SJSA1 (cell line): ENCODE measurements at places on chromosomes 7 and 10.

- H3K36me3 ChIP-seq = peaks cover 22% of the 10 kb centered on the region
- no peaks in the 10 kb centered on the region for H3K4me1 ChIP-seq
- H3K4me3 ChIP-seq = no peak overlapping the region
- no peaks in the 10 kb centered on the region for H3K27me3 ChIP-seq
- H3K27ac ChIP-seq = no peak overlapping the region
- DNase-seq = no peak
These were observed 50.9 kb downstream of the ZNF467 start for GRCh38 chr7:149722356-149722957.

DNA sequence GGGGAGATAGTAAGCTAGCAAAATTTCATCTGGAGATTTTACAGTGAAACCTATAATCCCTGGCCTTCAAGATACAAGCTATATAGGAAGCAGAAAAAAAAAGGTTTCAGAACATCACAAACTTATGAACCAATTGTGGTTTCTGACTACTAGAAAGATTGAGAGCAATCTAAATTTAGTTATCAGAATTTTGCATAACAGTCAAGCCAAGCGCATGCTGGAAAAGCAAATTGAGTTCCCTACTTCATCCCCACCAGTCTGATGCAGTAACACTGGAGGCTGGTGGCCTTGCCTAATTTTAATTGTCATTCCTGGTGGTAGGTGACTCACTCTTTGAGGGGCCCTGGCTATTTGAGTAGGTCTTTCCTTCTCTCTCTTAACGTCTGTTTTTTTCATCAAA, 46.3 kb upstream of the ELMO1 start:
- no peak overlapping the region for H3K27ac ChIP-seq
- no peaks in the 10 kb centered on the region for H3K4me1 ChIP-seq
- no peaks in the 10 kb centered on the region for H3K36me3 ChIP-seq
- no peak overlapping the region for H3K4me3 ChIP-seq
- DNase-seq = no peak
- H3K27me3 ChIP-seq = no peaks in the 10 kb centered on the region

GRCh38 chr10:118002581-118002980, 44.2 kb downstream of the RAB11FIP2 start:
- no peak for DNase-seq
- peaks cover 7% of the 10 kb centered on the region for H3K36me3 ChIP-seq
- H3K4me1 ChIP-seq = no peaks in the 10 kb centered on the region
- H3K27me3 ChIP-seq = no peaks in the 10 kb centered on the region

DNA sequence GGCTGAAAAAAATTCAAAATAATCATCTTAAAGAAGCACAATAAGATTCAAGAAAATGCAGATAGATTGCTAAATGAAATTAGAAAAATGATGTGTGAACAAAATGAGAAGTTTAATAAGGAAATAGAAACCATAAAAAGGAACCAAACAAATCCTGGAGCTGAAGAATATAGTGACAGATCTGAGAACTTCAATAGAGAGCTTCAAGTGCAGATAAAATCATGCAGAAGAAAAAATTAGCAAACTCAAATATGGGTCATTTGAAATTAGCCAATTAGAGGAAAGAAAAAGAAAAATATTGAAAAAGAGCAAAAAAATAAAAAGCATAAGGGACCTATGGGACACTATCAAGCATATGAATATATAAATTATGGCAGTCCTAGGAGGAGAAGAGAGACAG, 720.1 kb downstream of the PARD3 start:
- no peak for DNase-seq
- no peaks in the 10 kb centered on the region for H3K36me3 ChIP-seq
- H3K27me3 ChIP-seq = no peaks in the 10 kb centered on the region
- no peak overlapping the region for H3K4me3 ChIP-seq
- H3K27ac ChIP-seq = no peak overlapping the region
- H3K4me1 ChIP-seq = no peaks in the 10 kb centered on the region

GRCh38 chr7:153320681-153321080, 561.1 kb downstream of the ACTR3B start:
- H3K4me1 ChIP-seq = no peaks in the 10 kb centered on the region
- no peak overlapping the region for H3K4me3 ChIP-seq
- no peak for DNase-seq
- H3K27ac ChIP-seq = no peak overlapping the region
- H3K36me3 ChIP-seq = no peaks in the 10 kb centered on the region
